ENCODE measurements at places on chromosomes 12 and 14.

DNA sequence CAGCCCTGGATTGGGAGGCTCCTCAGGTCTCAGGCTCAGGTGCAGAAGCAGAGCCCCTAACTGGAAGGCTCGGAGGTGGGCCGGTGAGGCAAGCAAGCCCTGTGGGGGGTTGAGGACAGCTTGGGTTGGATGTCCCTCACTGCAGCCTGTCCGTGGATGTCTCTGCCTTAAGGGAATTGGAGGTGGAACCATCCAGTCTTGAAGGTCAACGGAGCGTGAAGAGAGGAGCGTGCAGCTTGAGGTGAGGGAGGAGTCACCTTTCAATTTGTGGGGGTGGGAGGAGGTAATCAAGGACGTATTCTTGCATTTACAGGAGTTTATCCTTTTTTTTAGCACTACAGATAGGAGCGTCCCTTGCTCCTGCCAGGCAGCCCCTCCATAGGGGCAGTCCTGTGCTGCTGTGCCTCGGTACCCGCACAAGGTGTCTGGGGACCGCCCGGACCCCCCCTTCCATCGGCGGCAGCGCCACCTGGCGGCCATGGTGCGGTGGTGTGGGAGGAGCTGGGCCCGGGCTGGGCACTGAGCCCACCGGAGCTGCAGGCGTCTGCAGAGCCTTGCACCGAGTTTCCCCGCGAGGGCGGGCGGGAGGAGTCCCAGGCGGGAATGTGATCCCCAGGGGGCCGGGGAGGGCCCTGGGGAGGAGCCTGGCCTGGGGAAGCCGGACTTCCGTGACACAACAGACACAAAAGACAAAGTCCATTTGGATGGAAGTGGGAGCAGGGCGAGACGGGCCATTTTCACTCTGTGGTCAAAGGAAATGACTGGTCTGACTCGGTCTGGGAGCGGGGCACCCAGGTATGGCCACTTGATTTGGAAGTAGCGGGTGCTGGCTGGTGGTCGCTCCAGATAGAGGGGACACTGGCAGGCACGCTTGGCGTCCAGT is 864 bp downstream of the DNAJC22 start:
- DNase-seq = peak; percentile 53

- DNase-seq = no peak
Measured at GRCh38 chr12:125131958-125132357, 66.7 kb downstream of the AACS start.

DNA sequence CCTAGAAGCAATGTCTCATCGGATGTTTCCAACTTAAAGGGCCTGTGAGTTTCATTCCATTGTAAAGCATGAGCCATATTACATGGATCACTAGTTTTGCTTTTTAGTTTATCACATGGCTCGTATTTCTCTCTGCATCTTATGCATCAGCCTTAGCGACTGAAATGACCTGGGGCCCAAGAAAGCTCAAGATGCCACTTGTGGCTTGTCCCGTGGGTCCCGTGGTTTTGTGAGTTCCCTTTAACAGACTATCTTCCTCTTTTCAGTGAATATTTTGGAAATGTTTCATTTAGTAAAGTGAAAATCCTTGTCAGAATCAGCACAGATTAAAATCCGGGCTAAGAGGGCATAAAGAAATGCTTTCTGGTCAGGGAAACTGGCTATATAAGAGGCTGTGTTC is 86.2 kb upstream of the PPM1H start:
- DNase-seq = no peak

DNA sequence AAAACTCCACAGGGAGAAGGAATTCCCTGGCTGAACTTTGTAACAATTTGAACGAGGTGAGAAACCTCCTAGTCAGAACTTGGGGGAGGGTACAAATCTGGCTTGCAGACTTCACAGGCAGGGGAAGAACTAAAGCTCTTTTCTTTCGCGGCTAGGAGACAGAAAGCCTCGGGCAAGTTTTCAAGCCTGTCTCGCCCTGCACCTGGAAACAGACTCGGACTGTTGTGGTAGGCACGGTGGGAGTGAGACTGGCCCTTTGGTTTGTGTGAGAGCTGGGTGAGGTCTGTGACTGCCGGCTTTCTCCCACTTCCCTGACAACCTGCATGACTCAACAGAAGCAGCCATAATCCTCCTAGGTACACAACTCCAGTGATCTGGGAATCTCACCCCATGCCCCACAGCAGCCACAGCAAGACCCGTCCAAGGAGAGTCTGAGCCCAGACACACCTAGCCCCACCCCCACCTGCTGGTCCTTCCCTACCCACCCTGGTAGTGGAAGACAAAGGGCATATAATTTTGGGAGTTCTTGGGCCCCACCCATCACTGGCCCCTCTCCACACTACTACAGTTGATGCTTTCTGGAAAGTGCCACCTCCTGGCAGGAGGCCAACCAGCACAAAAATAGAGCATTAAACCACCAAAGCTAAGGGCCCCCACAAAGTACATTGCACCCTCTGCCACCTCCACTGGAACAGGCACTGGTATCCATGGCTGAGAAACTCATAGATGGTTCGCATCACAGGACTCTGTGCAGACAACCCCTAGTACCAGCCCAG is 102.7 kb upstream of the ST8SIA1 start:
- DNase-seq = no peak

- no peak for DNase-seq
Measured at GRCh38 chr14:82719617-82720016, 1186.0 kb upstream of the SEL1L start.

- peak; percentile 7 for DNase-seq
Measured at GRCh38 chr12:34218193-34219045, 196.1 kb downstream of the ALG10 start.

GRCh38 chr12:109673379-109673778 is 40.2 kb upstream of the FAM222A start:
- no peak for DNase-seq

DNA sequence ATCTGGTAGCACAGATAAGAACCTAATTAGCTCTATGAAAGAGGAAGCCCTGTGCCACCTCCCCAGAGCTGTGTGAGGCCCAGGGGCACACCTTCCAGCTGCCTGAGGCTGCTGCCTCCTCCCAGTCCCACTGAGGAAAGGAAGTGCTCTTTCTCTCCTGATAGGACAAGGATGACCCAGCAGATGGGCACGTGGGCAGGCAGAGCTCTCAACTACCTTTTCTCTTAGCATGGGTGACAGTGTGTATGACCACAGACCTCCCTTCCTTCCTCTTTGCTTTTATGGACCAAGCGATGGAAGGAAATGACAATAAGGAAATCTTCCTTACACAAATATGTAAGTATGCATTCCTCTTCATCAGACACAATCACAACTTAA is 127.6 kb upstream of the AMIGO2 start:
- no peak for DNase-seq

DNA sequence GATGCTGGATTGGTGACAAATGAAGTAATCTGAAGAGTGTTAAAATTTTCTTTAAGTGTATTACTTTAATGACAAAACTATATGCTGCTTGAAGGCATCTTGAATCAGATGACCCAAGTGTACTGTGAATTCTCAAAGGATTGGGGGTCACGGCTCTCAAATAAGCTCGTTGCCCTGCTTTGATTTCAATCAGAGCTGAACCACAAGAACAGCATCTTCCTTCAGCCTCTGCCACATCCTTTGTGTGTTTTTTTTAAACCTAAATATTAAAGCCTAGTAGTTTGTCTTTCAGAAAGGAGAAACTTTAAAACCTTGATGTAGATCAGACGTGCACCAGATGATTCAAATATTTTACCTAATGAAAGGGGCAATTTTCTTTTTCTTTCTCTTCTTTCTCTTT is 11.7 kb downstream of the ELK3 start:
- DNase-seq = no peak

GRCh38 chr12:93237235-93237915 is 140.3 kb upstream of the NUDT4 start:
- no peak for DNase-seq

GRCh38 chr12:79347866-79348265 is 342.9 kb downstream of the PAWR start:
- no peak for DNase-seq

GRCh38 chr12:76043377-76043776 is 11.8 kb upstream of the PHLDA1 start:
- no peak for DNase-seq

DNA sequence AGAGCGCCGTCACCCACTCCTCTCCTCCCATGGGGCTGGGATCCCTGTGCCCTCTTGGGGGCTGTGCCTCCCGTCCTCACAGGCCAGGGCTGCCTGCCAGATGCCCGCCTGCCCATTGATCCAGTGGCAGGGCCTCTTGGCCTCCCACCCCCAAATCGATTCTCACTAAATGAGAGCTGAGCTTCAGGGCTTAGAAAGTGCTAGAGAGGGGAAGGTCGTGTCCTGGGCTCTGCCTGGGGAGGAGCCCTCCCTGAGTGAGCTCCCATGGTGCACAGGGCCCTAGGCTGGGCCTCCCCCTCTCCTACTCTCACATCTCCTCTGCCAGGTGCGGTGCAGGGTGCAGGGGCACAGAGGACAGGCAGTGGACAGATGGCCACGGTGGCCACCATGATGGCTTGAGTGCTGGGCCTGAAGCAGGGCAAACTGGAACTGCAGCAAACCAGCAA is 9.2 kb downstream of the BEGAIN start:
- DNase-seq = no peak

- DNase-seq = no peak
Measured at GRCh38 chr14:31326111-31326510, 94.2 kb downstream of the HEATR5A start.

GRCh38 chr14:64442300-64442988 is 22.9 kb upstream of the AKAP5 start:
- no peak for DNase-seq

- DNase-seq = peak; percentile 26
Measured at GRCh38 chr12:10722502-10722904, 620 bp downstream of the YBX3 start.

DNA sequence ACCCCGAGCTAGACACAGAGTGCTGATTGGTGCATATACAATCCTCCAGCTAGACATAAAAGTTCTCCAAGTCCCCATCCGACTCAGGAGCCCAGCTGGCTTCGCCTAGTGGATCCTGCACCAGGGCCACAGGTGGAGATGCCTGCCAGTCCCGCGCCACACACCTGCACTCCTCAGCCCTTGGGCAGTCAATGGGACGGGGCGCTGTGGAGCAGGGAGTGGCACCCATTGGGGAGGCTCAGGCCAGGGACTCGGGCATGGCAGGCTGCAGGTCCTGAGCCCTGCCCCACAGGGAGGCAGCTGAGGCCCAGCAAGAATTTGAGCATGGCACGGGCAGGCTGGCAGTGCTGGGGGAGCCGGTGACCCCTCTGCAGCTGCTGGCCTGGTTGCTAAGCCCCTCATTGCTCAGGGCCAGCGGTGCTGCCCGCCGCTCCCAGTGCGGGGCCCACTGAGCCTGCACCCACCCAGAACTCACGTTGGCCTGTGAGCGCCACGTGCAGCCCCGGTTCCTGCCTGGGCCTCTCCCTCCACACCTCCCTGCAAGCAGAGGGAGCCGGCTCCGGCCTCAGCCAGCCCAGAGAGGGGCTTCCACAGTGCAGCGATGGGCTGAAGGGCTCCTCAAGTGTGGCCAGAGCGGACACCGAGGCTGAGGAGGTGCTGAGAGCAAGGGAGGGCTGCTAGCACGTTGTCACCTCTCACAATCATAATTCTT is 136.7 kb downstream of the PAWR start:
- no peak for DNase-seq

DNA sequence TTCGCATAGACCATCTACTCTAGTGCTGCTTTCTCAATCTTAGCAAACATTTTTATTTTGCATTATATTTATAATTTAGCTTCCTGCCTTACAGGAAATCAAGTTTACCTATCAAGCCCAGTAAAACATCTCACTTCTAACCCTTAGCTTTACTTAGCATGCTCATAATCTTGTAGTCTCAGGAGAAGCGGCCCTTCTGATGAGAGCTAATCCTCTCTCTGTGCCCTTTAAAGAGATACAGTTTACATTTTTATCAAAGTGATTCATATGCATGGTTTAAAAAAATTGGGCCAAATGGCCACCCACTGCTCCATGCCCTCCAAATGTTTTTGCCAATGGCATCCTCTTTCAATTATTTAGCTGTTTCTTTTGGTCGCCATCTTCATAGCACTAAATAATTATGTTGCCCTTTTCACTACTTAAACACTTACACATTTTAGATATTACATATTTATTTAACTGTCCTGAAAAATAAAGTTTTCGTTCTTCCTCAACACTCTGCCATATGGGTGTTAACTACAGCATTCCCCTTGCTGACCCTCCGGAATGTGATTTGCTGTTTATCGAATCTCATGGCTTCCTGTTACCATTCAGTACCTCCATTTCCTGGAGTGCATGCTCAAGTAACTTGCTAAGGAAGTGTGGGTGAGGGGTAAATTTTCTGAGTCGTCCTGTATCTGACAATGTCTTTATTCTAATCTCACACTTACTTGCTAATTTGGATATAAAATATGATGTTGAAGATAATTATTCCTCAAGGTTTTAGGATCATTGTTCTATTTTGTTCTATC is 29.3 kb downstream of the YLPM1 start:
- DNase-seq = no peak

GRCh38 chr14:60945984-60946383 is 34.9 kb downstream of the TRMT5 start:
- no peak for DNase-seq
